ENCODE measurements at places on chromosomes 1 and 21.

DNA sequence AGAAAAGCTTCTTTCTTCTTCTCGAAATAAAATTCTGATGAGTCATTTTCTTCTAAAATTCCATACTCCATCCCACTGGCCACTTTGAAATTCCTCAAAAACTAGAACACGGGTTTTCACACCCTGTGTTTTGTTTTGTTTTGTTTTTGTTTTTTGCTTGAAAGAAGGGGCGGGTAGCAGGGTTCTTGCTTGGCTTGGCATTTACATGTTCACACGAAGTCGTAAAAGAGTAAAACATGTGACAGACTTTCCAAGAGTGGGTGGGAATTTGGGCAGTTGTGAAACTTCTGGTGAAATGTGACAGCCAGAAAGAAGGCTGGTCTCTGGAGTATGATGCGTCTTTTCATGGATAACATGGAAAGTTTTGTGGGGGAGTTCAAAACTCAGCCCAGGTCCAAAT is 47.1 kb upstream of the FMN2 start:
- no peak for DNase-seq

DNA sequence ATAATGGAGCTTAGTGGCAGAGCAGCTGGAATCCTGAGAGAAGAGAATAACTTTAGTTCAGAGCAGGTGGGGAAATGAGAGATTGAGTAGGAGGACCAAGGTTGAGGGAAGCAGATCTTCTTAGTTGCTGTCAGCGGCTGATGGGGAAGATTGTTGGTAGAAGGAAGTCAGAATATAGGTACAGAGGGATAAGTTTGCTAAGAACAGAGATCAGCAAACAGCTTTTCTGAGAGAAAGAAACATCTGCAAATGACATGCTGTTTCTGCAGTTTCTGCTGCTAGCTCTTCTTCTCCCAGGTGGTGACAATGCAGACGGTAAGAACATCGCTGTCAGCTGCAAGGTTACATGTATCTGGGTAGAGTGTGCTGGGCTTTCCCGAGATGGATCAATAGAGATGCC is at the start of gene CD1C:
CD1C (plus strand) TSS at position 113 of the 400 bp plus-strand sequence; CDS start at position 255, 142 bp downstream.
- DNase-seq = no peak

DNA sequence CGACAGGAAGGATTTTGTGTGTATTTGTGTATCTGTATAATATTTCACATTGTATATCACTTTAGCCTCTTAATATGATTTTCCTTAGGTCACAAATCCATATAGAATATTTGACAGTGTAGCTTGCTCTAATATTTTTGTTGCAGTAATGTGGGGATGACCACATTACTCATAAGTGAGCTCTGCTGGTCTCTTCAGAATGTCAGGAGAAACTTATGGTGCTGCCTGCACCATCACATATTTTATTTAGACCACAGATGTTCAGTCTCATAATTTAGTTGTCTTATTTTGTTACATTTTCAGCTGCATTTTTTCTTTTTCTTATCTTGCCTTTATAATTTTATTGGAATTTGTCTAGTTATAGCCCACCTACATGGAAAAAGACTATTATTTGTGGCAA is 205.3 kb downstream of the PBX1 start:
- DNase-seq = no peak

DNA sequence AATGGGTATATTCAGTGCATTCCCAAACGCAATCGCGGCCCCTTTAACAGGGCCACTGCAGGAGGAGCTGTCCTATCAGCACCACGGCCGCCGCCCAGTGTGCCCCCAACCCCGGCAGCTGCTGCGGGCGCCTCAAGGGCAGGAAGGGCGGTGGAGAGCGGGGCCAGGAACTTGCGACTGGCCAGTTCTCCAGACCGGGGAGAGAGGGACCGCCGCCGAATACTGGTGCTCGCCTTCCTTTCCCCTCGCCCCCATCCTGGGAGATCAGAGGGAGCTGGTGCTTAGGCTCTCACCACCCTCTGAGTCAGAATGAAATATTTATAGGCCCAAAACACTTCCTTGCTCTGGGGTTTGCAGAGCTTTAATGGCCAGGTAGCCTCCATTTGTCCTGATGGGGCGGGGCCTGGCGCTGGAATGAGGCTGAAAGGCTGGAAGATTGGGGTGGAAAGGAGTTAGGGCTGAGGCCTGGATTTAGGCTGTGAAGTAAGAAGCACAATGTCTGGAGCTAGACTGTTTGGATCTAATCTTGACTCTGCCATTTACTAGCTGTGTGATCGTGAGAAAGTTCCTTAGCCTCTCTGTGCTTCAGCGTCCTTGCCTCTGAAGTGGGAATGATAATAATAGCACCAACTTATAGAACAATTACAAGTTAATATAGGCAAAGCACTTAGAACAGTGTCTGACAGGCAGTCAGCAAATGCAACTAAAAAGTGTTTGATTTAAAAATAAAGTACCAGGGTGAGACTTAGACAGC is 75.5 kb downstream of the NAV1 start:
- DNase-seq = no peak

DNA sequence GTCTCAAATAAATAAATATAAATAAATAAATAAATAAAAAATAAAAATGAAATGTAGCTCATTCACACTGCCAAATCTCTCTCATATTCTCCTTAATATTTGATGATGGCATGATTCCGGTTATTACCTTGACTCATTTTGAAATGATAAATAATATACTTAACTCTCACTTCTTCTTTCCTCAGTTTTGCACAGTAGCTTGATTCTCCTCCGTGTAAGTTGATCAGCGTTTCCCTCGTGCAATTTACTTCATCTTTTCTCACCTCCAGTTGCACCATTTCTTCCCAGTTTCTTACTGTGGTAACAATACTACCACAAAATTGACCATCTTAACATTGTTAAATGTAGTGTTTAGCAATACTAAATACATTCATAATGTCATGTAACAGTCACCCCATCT is 111.6 kb downstream of the RIPK4 start:
- DNase-seq = no peak

- DNase-seq = no peak
Measured at GRCh38 chr1:81381881-81382280, 418.9 kb upstream of the ADGRL2 start.

GRCh38 chr1:150210706-150211105 is 25.2 kb downstream of the ANP32E start:
- DNase-seq = no peak

DNA sequence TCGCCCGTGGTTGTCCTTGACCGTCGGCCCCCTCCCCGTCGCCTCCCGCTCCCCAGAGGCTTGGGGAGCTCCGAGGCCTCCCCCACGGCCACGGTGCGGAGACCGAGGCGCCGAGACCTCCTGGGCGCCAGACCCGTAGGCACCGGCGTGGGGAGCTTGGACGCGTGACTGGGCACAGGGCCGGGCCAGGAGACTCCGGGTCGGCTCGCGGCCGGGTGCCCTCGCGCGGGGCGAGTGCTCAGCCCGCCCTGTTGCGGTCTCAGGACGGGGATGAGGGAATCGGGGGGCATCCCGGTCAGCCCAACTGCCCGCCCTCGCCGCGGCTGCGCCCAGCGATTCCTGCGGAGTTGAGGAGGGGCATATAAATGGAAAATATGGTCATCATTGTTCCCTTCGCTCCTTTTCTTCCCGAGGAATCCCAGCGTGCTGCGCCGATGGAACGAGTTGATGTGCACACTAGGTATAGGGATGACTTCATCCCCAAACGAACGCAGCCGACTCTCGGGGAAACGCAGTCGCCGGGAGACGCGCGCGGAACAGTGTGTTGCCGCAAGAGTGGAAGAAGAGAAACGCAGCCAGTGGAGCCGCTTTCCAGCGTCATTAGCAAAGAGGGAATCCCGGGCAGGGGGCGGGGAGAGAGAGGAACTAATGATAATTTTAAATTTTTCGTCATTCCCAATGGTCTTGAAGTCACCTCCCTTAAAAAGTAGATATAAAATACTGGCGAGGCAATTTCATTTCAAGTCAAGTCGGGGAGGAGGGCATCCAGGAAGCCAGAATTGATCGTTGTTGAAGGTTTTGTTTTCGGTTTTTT is 747 bp upstream of the ENAH start:
- DNase-seq = no peak

DNA sequence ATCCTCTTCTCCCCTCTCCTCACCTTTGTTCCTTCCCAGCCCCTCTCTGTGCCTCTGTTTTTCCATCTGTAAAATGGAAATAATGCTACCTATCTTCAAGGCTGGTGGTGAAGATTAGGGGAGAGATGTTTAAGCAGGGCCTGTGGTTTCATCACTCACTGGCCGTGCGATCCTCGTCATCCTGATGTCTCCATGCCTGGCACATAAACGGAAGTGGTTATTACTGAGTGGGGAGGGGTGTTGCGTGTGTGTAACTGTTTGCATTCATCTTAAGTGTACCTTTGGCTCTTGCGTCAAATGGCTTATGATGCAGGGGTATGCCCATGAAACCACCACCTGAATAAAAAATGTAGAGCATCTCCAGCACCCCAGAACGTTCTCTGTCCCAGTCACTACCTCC is 17.2 kb upstream of the C1QA start:
- DNase-seq = no peak
